PC-9 (cell line): ENCODE measurements at places on chromosomes 16 and 17.

DNA sequence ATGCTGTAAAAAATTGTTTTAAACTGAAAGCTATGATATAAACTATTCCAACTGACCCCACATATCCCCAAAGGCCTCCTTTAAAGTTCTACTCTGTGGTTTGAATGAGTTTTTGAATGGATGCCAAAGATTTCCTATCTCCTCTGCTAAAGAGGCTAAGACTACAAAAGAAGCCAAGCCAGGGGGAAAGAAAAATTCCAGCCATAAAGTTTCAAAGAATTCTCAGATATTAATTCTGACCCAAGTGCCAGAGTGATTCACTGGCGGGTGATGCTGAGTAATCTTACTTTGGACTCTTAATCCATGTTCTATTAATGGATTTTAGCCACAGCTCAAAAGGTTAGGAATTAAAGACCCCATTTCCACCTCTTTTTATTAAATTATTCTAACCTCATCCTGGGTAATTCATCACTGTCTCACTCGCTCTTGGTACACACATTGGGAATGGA, 60.7 kb downstream of the HS3ST3A1 start:
- DNase-seq, result no peak

GRCh38 chr16:27377666-27378485, 24.1 kb upstream of the IL21R start:
- no peak for DNase-seq

GRCh38 chr17:57861000-57861789, 11.4 kb upstream of the MRPS23 start:
- peak; percentile 63 for DNase-seq

DNA sequence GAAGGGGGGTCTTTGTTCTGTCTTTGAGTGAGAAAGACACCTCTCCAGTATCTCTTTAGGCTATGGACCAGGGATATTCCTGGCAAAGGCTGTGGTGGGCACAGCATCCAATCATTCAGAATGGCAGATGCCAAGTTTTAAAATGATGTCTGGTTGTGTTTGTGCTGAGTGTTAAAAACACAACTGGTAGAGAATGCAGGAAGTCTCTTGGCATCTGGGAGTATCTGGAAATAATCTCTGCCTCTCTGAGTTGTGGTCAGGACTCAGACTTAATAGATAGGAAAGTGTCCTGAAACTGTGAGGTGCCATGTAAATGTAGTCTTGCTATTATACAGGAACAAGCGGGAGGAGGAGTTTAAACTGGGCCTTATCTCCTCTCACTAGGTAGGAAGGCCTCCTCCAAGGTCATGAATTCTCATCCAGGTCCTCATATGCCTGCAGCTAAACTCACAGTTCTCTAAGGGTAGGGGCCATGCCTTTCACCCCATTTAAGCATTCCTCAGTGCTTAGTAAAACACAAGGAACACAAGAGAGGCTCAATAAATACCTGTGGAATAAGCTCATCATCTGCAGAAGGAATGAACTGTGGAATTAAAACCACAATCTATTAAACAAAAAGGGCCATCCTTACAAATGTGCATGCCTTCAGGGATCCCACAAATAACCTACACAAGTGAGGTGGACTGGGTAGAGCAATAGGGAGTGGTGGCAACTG, 317.6 kb downstream of the CBLN1 start:
- DNase-seq, result no peak

DNA sequence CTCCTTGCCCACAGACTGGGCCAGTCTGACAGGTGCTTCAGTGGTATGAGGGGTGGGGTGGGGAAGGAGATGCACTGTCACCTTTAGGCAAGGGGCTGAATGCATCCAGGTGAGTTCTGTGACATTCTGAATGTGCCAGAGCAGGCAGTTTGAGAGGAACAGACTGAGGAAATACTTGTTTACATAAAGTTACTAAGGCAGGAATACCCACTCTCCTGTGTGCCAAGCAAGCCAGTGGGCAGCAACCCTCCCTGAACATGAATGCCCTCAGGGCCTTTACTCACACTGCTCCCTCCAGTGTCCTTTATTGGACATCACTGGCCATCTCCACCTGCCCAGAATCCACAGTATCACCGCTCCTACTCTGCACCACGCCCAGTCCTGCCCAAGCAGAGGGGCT, 33.1 kb upstream of the ULK2 start:
- peak; percentile 39 for DNase-seq

DNA sequence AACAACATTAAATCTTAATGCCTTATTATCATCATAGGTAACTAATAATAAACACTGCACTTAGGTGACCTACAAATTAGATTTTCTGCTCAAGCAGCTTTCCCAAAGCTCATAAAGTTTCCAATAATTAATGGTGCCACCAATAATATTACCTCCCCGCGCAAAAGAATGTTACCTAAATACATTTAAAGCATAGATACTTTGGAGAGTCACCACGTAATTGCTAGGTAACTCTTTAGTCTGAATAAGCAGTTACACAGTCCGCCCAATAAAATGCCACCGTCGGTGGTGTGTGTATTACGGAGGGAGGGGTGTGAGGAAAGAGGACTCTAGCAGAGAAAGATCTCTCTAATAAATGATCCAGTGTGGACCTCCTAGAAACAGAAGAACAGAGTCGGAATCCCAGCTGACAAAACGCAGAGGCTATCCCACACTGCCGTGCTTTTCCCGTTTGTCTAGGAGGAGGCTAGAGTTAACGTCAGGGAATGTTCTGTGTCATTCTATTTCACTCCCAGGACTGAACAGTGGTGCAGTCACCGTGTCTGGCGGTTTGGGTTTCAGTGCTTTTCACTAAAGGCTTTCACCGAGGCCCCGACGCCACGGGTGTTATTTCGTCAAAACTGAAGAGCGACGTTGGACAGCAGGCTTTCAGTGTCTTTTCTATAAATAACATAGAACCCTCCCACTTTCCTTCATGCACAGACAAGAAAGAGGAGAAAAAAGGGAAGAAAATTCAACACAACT, 630 bp downstream of the RNFT1 start:
- DNase-seq, result peak; percentile 31

- no peak for DNase-seq
These were observed 25.1 kb downstream of the KSR1 start for GRCh38 chr17:27481327-27481726.

DNA sequence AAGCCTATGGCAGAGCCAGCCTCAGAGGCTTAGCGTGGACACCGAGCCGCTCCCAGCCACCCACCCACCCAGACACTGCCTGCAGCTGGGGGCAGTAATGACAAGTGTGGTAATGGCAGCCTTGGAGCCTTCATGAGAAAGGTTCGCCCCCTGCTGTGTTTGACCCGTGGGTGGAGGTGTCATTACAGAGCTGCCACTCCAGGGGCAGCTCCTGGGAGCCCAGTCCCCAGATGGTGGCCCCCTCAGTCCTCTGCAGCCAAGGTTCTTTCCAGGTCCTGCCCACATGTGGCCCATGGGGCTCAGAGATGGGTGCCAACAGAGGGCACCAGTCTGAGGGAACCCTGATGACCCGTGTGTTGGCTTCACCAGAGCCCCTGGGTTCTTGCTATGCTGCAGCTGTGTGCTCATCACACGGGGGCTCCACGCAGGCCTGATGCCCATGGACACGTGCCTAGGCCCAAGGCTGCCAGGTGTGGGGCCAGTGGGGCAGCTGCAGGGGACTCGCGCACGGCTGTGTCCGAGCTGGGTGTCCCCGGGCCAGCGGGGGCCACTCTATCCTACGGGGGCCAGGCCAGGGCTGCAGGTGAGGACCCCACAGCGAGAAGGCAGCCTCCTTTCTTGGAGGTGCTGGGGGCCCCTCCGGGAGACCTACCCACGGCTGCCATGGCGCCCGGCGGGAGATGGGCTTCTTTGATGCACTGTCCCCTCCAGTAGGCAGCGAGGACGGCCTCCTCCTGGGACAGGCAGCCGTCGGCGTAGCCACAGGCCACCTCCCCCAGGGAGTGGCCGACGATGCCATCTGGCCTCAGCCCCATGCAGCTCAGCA, 8.1 kb downstream of the FASN start:
- DNase-seq, result no peak

- no peak for DNase-seq
These were observed 89.0 kb upstream of the SMURF2 start for GRCh38 chr17:64750891-64751677.

DNA sequence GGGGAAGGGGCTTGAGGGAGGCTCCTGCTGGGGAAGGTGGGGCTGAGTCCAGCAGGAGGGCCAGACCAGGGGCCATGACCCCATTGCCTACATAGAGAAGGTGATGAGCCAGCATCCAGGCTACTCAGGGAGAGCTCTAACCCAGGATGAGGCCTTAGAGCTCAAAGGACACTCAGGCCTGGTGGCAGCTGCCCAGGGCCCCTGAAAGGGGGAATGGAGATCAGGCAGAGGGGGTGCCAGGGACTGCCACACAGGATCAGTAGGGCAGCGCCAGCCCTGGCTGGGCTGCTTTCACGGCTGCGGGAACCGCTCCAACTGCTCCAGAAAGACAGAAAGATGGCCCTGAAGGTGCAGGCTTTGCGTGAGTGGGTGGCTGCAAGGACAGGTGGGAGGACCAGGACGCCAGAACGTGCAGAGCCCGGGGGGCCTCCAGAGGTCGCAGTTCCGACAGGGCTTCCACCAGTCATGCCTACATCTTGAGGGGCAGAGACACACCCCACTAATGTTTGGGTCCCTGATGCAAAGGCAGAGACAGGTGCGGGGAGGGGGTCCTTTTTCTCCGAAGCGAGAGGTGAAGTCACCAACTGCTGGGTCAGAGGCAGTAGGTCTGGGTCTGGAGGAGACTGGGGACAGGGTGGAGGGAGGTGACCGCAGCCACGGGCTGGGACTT, 882 bp upstream of the ATP6V0C start:
- no peak for DNase-seq

- no peak for DNase-seq
These were observed 17.6 kb upstream of the KDM8 start for GRCh38 chr16:27185776-27186130.

DNA sequence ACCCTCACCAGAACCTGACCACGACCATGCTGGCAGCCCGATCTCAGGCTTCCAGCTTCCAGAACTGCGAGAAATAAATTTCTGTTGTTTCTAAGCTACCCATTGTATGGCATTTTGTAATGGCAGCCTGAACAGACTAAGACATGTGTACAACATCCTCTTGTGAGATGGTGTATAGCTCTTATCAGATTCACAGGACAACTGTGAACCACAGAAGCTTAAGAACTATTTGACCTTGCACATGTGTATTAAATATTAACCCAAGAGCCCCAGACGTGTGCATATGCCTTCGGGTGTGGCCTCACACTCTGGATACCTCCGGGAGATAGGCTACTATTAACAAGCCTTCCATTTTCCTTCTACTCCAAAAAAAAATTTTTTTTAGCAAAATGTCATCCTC, 248.9 kb downstream of the SLC39A11 start:
- DNase-seq, result no peak

- DNase-seq, result peak; percentile 54
These were observed 12.7 kb downstream of the MRM3 start for GRCh38 chr17:794876-795275.

- peak; percentile 83 for DNase-seq
These were observed 222.5 kb upstream of the GSE1 start for GRCh38 chr16:85390511-85391174.

DNA sequence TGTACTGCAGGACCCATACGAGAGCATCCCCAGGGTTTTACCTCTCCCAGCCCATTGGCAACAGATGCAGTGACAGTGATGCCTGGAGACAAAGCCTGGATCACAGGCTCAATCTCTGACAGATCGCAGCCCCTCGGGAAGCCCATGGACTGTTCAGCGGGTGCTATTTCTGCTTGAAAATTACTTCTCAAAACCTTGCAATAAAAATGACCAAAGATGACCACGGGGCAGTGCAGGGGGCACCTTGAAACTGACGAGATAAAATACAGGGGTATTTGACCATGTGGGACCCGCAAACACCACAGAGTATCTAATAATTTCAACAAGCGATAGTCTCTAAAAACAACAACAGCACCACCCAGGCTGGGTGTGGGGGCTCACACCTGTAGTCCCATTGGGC, 118.3 kb downstream of the C16orf95 start:
- DNase-seq, result no peak

- DNase-seq, result no peak
These were observed 3.0 kb downstream of the PHF12 start for GRCh38 chr17:28948342-28948741.

DNA sequence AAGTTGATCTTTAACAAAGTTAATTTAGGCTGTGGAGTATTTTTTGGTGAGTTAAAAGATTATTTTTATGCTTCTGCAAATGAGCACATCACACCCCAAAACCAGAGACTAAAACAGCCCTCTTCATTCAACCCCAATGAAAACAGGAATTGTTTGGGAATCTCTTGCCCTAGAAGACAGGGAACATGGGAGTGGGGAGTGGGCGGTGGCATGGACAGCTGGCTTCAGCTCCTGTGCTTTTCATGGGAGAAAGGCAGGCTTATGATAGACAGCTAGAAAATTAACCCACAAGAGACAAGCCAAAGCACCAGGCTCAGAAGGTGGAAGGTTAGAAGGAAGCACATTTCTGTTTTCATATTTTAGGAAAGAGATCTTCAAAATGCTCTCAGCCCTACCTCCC, 19.2 kb downstream of the GRIN2A start:
- no peak for DNase-seq

GRCh38 chr17:16464303-16465051, 27.5 kb downstream of the LRRC75A start:
- DNase-seq, result no peak

DNA sequence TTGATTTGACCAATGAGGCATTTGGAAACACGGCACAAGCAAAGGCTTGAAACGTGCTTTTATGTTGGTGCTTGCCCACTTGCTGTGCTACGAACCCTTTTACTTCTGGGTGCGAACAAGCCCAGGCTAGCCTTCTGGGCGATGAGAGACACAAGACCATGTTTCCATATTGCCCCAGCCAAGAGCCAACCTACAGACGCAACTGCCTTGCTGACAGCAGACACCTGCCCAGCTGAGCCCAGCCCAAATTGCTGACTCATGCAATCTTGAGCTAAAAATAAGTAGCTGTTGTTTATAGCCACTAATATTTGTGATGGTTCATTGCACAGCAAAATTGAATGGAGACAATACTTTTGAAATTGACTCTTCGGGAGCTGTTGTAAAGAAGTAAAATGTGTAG, 464.5 kb downstream of the WWOX start:
- DNase-seq, result no peak

GRCh38 chr17:61415374-61416210, 15.9 kb downstream of the TBX2 start:
- DNase-seq, result no peak

GRCh38 chr16:3012246-3012645, 477 bp upstream of the CLDN9 start:
- no peak for DNase-seq

DNA sequence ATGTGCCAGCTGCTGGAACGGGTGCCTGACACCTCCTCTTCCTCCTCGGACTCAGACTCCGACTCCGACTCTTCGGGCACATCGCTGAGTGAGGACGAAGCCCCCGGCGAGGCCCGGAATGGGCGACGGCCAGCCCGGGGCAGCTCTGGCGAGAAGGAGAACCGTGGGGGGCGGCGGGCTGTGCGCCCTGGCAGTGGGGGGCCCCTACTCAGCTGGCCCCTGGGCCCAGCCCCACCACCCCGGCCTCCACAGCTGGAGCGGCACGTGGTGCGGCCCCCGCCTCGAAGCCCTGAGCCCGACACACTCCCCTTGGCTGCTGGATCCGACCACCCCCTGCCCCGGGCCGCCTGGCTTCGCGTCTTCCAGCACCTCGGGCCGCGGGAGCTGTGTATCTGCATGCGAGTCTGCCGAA, 6.8 kb downstream of the FBXL19 start:
- no peak for DNase-seq
